Kidney (tissue), 22 donors: ENCODE measurements at places on chromosomes 2 and 18.

DNA sequence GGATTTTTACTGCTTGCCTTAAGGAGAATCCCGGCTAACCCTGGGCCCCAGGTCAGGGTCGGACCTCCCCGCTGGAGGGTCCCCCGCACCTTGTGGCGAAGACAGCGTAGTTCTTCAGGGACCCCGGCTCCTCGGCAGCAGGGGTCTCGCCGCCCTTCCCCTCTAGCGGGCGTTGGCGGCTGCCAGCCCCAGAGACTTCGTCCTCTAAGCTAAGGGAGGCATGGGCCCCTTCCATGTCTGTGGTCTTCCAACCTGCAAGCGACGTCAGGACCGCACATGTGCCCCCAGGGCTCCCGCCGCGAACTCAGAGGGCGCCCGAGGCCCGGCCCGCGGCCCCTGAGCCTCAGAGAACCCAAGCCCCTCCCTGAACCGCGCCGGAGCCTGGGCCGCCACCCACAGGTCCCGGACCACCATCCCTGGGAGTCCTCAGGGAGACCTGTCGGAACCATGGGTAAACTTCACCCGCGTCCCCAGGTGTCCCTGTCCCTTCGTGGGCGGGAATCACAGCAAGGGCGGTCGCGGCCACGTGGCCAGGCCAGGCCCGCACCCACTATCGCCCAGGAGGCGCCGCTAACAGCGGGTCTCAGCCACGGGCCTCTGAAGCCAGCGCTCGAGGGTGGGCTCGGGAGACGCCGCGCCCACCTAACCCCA is 562 bp downstream of the ANKMY1 start:
- no peak for DNase-seq

- DNase-seq = no peak
These were observed 296.0 kb downstream of the LRRTM1 start for GRCh38 chr2:80008596-80008995.

GRCh38 chr2:136468799-136469369 is 296.5 kb upstream of the THSD7B start:
- DNase-seq = no peak

DNA sequence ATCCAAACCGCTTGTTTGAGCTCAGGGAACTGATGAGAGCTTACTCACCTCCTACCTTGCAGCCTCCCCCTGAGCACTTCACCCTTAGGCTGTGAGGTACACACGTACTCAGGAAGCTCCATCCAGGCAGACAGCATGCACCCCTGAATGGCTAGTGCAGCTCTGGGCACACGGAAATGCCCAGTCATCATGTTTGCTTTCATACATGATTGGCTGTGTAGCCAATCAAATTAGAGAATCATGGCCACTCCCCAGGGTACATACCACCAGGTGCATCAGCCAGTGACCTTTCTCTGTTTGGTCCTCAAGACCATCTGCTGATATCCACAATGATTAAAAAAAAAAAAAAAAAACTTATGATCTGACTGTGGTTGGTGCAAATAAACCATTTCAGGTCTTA is 42.1 kb downstream of the RNF152 start:
- DNase-seq = no peak

GRCh38 chr2:179558010-179558934 is 293.6 kb upstream of the SESTD1 start:
- DNase-seq = no peak

DNA sequence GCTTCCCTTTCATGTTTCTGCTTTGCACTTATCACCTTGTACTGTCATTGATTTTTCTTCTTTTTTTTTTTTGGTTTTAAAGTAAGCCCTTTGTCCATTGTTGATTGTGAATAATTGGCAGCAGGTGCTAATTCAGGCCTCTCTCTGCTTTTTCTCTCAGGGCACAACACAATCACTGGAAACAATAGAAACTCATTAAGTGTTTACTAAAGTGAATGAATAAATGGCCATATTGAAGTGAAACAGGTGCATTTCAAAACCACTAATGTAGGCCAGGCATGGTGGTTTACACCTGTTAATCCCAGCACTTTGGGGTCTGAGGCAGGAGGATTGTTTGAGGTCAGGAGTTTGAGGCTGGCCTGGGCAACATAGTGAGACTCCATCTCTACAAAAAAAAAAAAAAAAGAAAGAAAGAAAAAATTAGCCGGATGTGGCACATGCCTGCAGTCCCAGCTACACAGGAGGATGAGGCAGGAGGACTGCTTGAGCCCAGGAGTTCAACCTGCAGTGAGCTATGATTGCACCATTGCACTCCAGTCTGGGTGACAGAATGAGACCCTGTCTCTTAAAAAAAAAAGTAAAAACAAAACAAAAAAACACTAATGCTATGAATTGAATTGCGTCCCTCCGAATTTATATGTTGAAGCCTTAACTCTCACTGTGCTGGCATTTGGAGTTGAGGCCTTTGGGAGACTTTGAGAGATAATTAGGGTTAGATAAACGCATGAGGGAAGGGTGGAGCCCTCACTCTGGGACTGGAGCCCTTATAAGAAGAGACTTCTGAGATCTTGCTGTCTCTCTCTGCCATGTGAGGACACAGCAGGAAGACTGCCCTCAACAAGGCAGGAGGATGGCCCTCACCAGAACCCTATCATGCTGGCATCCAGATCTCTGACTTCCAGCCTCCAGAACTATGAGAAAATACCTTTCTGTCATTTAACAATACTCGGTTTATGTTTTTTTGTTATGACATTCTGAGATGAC is 19.9 kb downstream of the SLC38A11 start:
- DNase-seq = no peak

DNA sequence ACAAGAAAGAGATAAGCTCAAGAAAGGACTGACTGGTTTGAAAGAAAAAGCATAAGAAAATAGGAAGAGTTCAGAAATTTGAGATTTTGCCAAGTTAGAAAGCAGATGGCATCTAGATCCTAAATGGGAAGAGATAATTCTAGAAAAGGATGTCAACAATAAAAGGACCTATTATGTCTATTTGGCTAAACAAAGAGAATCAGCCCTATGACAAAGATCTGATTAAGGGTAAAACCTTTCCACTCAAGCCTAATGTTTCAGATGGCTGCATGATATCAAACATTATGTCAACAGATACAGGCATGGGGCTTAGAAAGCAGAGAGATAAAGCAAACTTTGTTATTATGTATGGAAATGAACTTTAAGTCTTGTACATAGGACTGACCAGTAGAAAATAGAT is 465.0 kb upstream of the TRIB2 start:
- no peak for DNase-seq

GRCh38 chr2:149536649-149537048 is 50.9 kb downstream of the MMADHC start:
- DNase-seq = peak; percentile 41

- DNase-seq = no peak
These were observed 67.9 kb downstream of the SETBP1 start for GRCh38 chr18:44748582-44748981.

GRCh38 chr2:105406221-105406620 is 7.4 kb upstream of the FHL2 start:
- DNase-seq = no peak

DNA sequence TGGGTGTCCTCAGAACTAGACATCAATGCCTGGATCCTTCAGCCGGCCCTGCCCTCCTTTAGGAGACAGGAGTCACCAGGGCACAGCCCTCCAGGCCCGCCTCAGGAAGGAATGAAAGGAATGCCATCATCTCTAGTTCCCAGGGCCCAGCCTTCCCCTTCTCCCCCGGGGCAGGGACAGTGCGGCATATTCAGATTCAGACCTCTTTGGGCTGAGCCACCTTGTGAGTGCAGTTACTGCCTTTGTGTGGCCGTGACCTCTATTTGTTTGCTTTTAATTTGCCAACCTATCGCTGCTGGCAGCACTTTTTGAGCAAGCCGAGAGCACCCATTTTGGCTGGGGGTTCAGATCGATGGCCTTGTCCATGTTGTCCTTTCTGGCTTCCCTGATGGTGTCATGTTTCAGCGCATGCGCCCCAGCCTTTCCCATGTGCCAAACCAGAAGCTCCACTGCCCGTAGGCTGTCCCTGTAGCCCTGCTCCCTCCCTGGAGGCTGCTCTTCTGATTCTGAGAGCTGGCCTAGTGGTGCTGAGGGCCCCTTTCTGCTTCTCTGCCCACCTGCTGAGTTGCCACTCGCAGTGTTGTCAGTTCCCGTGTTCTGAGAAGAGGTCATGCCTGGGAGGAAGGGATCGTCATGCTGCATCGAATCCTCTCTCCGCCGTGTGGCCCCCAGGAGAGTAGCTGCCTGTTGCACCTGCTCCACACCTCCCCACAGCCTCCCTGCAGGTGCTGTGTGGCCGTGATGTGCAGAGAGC is 10.9 kb downstream of the ANKRD23 start:
- DNase-seq = peak; percentile 88

- DNase-seq = no peak
These were observed 4.5 kb downstream of the HES6 start for GRCh38 chr2:238235331-238235732.

- DNase-seq = no peak
These were observed 50.0 kb downstream of the C2orf42 start for GRCh38 chr2:70140791-70141211.

- no peak for DNase-seq
These were observed 12.9 kb downstream of the ALLC start for GRCh38 chr2:3670941-3671340.

DNA sequence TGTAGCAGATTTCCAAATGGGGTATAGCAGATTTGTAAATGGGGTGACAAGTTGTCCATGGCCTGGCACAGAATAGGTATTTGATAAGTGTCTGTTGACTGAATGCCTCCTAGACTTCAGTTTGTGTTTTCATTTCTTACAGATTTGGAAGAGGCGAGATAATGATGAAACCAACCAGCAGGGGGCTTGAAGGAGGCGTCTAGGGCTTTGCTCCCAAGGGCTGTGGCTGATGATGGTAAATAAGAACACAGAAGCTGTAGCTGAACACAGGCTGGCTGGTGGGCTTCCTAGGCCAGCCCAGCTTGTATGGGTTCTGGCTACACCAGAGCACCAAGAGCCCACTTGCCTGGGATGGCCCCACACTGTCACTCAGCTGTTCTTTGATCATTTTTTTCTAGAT is 19.4 kb downstream of the SFTPB start:
- DNase-seq = no peak

DNA sequence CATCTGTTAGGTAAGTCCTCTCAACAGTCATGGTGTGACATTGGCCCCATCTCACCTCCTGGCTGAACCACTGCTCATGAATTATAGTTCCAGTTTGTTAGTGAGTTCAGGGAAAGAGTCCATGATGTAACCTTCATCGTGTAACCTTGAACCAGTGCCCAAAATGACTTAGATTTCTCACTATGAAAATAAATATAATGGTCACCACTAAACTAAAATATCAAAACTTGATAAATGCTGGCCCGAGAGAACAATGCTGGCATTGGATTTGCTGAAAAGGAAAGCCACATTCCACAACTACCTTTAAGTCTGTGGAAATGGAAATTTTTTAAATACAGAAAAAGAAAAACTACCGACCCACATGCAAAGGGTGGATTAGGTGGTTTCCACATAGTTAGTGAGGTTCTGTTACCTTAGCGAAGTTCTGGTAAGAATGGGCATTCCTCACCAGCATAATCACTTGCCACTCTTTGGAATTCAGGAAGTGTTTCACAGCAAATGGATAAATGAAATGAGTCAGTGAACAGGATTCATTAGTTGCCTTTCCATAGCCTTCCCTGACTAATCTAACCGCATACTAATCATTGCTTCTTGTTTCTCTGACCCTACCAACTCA is 133.9 kb upstream of the CTAGE1 start:
- no peak for DNase-seq

GRCh38 chr2:127175751-127176354 is 44.2 kb downstream of the CYP27C1 start:
- DNase-seq = peak; percentile 65

DNA sequence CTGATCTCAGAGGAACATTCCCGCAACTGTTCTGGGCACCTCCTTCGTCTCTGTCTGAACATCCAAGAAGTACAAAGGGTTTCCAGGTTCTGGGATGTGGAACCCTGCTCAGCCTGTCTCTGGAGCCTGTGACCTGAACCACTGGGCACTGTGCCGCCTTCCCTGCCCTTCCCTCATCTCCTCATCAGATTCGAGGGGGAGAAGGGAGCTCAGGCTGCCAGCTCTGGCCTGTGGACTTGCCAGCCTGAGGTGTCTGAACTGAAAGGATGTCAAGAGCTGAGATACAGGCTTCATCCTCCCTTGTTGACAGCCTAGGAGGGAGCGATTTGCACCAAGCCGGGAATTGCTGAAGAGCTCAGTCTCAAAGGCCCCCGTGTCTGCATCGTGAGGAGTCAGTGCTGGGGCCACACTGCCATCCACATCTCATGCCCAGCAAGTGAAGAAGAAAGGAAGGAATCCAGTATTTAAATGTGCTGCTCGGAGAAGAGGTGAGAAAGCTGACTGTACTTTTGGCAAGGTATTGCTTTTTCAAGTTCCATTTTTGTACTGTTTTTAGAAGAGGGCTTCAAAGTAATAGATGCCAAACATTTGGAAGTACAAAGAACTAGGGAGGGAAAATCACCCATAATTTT is 12.6 kb downstream of the NEU2 start:
- no peak for DNase-seq

- no peak for DNase-seq
These were observed 292.8 kb downstream of the EN1 start for GRCh38 chr2:118554616-118555015.

GRCh38 chr18:13003466-13003896 is 12.3 kb downstream of the CEP192 start:
- no peak for DNase-seq

DNA sequence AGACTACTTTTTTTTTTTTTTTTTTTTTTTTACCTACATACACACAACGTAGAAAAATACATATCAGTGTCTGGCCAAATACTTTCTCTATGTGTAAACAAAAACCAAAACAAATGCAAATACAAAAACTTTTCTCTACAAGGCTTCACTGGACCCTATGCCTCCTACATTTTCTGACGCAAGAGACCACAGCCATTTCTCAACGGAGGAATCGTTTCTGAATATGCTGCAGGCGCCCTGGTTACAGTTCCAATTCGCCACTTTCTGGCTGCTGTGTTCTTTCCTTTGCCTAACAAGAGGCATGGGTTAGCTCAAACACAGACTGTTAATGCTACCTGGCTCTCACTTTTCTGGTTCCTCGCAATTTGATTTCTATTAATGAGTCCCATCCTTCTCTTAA is 96.4 kb downstream of the EPB41L3 start:
- no peak for DNase-seq

DNA sequence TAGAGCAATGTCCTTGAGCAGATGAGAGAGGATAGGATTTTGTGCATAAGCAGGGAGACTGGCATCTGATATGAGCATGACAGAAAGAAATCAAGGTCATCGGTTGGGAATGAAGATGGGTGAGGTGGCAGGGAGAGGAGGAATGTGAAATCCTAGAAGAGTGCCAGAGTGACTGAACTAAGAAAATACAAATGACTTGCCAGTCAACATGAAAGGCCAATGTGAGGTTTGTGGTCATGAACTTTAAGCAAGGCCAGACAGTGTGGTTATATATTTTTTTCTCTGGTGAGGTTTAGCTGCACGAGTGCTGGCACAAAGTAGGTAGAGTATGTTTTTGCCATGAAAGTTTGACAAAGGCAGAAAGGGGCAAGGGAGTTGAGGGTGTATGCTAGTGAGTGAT is 21.2 kb downstream of the QPCT start:
- no peak for DNase-seq

GRCh38 chr2:239264492-239264837 is 136.4 kb downstream of the HDAC4 start:
- no peak for DNase-seq

DNA sequence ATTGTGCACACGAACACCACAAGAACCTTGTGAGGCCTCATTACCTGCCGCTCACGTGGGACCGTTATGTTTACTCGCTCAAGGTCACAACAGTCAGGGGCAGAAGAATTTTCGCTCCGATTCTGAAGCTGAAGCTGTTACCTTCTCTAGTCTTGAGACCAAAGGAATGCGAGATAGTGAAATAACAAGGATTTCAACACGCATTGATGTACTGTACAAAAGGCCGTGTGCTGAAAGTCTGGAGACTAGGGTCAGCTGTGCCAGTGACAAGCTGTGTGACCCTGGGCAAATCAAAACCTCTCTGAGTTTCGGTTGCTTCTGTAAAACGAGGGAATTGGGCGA is 583 bp downstream of the NEMP2 start:
- DNase-seq = peak; percentile 57
